ENCODE measurements at places on chromosomes 11 and 22.

- DNase-seq = no peak
Observed at GRCh38 chr11:104897891-104898684, at the start of gene CASP12. CASP12 (minus strand) TSS chr11:104898460.

- DNase-seq = no peak
Observed at GRCh38 chr11:100872951-100873740, 186.1 kb downstream of the ARHGAP42 start.

- DNase-seq = no peak
Observed at GRCh38 chr11:107679255-107680024, 32.4 kb downstream of the SLN start.

DNA sequence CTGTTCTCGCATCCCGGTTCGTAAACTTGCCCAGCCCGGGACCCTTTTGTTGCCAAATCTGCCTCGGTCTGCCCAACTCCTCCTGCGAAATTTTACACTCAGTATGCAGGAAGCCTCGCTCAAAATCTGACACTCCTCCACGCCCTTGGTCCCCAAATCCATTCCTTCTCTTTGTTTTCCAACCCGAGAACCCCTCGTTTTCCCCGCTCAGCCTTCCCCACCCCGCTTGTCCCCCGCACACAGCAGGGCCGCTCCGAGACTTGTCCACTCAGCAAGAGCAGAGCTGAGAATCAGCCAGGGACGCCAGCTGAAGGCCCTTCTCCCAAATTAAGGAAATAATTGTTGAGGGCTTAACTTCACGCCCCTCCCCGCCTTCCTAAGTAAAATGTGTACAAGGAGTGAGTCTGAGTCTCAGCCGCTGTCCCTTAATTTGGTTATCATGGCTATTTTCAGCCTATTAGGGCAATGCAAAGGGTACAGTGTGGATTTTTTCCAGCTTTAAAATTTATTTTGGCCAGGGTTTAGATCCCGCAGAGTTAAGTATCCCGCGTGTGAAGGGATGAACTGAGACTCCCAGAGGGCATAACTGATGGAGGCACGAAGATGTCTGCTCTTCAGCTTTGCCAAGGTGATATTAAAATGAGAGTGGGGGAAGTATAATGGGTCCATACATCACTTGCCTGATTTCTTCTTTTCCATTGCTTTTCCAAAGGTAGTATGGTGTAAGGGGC, 581 bp upstream of the FBXO3 start:
- peak; percentile 28 for DNase-seq

- no peak for DNase-seq
Observed at GRCh38 chr11:971092-971690, 45.5 kb downstream of the AP2A2 start.
